Kidney tubule cell (primary cell): ENCODE measurements at places on chromosomes 1 and 21.

- DNase-seq: no peak
These were observed 1104.2 kb upstream of the TMPRSS15 start for GRCh38 chr21:19507682-19508260.

- DNase-seq: peak; percentile 78
These were observed 7.9 kb downstream of the TIAM1 start for GRCh38 chr21:31335957-31336738.

DNA sequence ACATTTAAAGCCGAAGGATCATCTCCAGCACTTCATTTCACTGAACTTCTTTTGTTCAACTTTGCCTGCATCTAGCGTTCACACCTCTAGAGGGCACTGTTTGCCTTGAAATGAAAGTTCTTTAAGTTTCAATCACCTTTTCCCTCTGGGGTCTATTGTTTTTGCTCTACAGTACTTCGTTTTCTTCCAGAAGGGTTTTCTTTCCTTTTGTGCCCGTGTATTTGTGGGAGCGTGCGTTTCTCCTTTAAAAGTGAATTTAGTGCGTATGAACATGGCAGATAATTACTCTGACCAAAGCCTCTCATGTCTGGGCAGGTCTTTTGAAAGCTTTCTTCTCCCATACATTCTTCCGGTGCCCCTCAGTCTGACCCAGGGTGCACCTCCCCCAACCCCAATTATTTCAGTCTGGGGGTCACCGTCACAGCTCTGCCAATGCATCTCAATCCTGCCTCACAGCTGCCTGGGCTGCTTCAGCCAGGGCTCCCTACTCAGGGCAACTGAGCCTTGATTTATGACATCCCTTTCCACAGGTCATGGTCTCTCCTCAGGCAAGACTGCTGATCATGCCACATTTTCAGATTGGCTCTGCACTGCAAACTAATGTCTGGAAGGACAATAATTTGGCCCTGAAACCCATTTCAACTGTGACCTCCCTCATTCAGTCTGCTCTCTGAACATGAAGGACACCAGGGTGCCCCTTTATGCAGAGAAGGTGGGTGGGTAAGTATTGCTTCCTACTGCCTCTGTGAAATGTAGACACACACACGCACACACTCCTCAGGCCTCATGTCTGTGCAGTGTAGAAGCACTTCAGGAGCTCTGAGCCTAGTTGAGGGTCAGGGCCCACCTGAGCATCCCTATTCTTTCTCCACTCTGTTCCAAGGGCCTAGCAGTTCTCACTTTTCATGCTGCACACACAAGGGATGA is 88.6 kb downstream of the NUF2 start:
- DNase-seq: peak; percentile 52

DNA sequence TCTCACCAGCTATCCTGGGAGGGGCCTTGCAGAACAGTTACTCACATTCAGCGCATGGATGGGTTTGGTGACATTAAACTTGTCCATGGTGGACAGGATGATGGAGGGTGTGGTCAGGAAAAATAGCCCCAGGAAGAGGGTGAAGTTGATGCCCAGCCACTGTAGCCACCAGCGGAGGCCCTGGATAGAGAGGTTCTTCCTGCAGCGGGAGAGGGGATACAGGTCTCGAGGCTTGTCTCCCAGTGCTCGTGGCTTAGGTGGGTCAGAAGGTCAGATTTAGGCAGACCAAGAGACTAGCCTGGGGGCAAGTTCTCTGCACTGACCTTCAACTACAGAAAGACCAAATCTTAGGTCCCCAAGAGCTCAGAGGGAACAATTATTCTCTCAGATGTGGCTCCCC is 23.0 kb downstream of the TMEM63A start:
- no peak for DNase-seq

DNA sequence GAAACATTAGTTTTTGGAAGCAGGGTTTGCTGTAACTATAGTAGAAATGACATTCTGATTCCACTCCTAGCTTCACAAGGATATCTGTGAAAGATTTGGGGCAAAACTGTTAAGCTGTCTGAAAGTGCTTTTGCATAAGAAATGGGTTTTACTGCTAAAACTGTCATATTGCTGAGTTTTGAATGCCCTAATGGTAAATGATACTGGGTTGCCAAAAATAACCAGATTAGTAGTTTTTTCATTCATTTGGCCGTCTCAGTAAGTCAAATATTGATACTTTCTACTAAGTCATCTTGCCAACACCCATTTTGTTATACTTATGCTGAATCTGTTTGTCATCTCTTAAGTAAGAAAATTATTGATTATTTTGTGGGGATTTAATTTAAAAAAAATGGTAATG is 399 bp upstream of the PTPRC start:
- no peak for DNase-seq

DNA sequence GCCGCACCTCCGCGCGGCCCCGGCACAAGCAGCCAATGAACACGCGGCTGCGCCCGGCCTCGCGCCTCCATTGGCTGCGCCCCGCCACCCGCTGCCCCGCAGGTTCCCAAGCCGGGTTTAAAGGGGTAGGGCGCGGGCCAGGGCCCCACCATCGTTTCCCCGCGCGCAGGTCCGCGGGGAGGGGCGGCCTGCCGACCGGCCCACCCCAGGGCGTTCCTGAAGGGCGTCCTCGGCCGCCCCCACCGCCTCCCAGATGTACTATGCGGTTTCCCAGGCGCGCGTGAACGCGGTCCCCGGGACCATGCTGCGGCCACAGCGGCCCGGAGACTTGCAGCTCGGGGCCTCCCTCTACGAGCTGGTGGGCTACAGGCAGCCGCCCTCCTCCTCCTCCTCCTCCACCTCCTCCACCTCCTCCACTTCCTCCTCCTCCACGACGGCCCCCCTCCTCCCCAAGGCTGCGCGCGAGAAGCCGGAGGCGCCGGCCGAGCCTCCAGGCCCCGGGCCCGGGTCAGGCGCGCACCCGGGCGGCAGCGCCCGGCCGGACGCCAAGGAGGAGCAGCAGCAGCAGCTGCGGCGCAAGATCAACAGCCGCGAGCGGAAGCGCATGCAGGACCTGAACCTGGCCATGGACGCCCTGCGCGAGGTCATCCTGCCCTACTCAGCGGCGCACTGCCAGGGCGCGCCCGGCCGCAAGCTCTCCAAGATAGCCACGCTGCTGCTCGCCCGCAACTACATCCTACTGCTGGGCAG is at the start of gene OLIG1:
Gene OLIG1 (plus strand): TSS at position 148 of the 750 bp plus-strand sequence. CDS start 106 bp downstream, at position 254.
- peak; percentile 62 for DNase-seq
